Left renal cortex interstitium (tissue), 4 donors: ENCODE measurements at places on chromosomes 12 and 14.

- no peak for DNase-seq
Measured at GRCh38 chr14:65177551-65177950, 75.2 kb upstream of the MAX start.

DNA sequence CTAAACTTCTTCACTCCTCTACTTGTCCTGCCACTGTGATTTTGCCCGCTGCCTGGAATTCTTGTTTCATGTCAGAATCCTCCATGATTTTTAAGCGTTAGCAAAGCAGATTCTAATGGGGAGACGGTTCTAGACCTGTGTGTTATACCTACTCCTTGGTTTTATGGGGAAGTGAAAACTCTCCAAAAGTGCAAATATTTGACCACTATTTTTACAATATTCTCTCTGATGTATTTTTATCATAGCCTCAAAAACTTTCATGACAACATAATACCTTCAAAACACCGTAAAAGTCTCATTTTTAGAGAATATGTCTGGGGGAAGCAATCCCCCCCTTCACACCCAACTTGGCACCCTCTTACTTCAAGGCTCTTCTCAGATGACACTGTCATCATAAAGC, 12.9 kb upstream of the KRAS start:
- DNase-seq = no peak

GRCh38 chr12:104243971-104244370, 28.4 kb downstream of the TXNRD1 start:
- no peak for DNase-seq

DNA sequence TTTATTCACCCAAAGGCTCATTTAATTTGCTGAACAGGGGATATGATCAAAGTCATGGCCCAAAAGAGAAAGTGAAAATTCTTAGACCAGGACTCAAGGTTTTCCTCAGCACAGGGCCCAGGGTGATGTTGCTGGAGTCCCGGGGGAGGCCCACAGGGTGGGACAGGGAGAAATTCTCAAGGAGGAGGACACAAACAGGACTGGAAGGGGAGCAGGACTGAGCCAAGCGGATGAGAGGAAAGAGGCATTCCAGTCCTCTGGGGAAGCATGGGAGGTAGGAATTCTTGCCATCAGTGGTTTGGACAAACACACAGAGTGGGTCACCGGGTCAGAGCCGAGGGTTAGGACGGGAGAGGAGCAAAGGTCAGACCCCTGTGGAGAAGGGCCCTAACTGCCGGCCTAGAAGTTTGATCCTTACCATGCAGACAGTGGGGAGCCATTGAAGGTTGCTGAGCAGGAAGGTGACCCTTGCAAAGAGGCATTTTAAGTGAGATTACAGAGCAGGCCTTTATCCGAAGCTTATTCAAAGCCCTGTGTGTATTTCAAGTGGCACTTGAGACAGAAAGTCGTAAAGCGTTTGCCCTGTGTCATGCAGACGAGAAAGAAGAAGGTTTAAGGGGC, 68.4 kb upstream of the PTGR2 start:
- no peak for DNase-seq

DNA sequence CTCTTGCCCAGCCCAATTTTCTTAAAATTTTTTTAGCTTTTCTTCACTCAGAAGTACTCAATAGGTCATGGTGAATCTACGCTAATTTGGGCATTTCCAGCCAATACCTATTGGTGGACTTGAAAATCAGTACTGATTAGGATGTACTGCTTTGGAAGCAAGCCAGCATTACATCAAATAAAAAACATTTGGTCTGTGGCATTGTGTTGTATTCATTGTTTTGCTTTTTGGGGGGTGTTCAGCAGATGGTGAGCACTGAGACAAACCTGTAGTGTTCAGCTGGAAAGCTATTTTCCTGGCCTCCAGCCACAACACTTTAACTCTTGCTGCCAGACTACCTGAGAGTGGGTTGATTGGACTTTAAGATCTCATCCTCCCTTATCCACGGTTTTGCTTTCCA, 4.0 kb downstream of the MAPKAPK5 start:
- DNase-seq = no peak

DNA sequence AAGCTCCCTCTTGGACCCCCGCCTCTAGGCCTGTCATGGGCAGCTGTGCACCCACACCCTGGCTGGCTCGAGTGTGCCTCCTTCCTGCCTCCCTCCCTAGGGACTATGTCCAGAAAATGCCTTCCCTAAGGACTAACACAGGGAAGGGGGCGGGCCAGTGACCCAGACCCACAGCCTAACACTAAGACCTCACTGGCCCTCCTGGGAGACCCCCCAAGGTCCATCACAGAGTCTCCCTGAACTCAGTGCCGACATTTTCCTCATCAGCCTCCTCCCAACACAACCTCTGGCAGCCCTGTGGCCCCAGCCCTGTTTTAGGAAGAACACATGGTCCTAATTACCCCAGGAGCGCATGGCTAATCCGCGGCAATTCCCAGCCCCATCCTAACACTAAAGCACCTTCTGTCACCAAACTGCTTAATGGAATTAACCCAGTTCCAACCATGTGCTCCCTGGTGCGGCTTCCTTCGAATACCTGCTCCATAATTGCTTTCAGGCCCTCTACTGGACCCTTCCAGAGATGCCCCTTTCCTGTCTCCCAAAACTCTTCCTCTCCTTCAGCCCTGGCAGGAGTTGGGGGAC, 5.6 kb downstream of the MSI1 start:
- no peak for DNase-seq

GRCh38 chr12:39392154-39392925, 50.6 kb downstream of the KIF21A start:
- DNase-seq = no peak

DNA sequence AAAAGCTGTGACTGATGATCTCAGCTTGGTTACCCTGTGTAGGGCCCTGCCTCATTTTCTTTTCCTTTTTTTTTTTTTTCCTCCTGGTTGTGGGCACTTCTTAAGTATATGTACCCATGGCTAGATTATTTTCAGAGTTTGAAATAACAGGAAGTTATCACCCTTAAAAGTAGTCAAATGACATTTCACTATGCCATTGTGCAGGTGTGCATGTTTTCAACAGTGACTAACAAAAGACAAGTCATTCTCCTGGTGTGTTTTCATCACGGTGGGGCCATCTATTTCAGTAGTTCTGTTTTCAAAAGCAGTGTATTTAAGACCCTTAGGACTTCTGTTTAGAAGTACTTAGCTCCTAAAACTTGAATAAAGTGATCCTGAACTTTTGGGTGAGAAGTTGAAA, 15.0 kb downstream of the GABARAPL1 start:
- DNase-seq = no peak

DNA sequence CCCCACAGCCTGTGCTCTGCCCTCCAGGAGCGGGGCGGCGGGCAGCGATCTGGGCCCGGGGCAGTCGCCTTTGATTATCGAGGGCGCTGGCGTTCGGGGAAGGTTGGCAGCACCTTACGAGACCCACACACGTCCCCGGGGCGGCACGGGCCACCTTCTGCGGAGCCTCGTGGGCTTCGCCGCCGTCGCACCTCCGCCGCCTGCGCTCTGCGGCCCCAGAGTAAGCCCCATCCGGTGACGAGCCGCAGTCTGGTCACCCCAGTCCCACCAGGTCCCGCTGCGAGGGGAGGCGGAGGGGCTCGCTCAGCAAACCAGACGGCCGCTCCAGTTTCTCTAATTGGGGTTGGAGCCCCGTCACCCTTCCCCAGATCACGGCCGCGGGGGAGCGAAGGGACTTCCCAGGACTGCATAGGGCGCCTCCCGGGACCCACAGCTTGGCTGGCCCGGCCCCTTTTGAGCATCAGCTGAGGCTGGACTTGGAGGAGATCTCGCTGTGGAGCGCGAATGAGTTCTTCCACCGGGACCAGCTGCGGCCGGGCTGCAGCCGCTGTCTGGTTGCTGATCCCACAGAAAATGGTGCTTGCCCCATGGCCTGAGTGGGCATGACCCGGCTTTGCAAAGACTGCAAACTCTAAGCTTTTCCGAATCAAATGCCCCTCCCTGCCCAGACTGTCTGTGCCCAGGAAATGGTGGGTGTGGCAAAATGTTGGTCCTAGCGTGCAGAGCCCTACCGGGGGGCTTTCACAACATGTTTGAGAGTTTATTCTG, 560 bp downstream of the LGALS3 start:
- DNase-seq = no peak

GRCh38 chr12:6215932-6216494, 15.8 kb downstream of the CD9 start:
- DNase-seq = no peak

- no peak for DNase-seq
Measured at GRCh38 chr14:55512421-55512820, 67.6 kb upstream of the KTN1 start.

GRCh38 chr12:51381226-51382079, 9.8 kb downstream of the GALNT6 start:
- DNase-seq = no peak

DNA sequence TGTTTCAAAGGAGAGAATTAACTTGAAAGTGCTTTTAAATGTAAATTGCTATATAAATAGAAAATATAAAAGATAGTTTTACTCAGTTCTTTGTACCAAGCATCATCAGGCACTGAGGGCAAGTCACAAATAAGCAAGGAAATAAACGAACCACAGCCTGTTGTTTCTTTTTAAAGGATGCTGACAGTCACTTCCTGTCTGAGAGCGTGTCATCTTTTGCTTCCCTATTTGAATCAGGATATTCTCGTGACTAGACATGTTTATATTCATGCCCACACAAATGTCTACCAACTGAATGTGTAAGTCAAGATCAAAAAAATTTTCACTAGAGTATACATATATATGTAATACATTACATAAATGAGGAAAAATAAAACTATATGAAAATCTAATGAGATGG, 31.4 kb upstream of the SLC2A13 start:
- no peak for DNase-seq

DNA sequence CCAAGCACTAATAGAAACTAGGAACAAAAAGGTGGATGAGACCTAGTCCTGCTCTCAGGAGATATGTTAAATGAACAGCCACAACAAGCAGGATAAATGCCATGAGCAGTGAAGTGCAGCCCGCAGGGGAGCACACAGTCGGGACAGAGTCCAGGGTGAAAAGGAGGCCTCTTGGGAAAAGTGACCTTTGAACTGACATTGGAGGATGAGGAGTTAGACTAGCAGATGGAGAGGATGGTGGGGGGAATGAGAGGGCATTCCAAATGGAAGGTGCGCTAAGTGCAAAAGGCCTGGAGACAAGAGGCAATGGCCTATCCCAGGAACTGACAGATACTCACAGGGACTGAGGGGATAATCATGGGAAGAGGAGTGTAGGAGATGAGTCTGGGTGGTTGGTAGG, 4.5 kb downstream of the OS9 start:
- DNase-seq = no peak

DNA sequence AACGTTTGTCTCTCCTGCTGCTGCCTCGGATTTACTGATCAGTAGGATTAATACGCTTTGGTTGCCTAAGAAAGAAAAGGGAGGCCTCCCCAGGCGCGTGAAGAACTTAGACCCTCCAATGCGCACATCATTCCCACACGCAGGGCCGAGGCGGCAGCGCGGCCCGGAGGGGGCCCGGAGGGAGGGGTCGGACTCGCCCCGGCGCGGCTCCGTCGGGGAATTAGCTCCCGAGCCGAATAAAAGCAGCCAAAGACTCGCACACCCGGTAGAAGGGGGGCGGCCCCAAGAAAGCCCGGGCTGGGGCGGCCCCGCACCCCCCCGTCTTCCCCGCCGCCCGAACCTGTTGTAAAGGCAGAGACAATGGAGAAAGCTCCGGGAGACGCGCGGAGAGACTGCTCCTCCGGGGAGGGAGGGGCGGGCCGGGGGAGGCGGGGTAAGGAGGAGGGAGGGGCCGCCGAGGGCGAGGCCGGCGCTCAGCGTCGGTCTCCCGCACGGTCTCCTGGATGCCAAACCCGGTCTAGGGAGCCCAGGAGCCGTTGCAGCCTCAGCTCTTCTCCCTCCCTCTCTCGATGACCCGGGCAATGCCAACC, at the start of gene NELL2:
TSS of gene NELL2 (minus strand) at position 362 of the 590 bp plus-strand sequence. CDS start 446 bp downstream, outside the sequence.
- no peak for DNase-seq

DNA sequence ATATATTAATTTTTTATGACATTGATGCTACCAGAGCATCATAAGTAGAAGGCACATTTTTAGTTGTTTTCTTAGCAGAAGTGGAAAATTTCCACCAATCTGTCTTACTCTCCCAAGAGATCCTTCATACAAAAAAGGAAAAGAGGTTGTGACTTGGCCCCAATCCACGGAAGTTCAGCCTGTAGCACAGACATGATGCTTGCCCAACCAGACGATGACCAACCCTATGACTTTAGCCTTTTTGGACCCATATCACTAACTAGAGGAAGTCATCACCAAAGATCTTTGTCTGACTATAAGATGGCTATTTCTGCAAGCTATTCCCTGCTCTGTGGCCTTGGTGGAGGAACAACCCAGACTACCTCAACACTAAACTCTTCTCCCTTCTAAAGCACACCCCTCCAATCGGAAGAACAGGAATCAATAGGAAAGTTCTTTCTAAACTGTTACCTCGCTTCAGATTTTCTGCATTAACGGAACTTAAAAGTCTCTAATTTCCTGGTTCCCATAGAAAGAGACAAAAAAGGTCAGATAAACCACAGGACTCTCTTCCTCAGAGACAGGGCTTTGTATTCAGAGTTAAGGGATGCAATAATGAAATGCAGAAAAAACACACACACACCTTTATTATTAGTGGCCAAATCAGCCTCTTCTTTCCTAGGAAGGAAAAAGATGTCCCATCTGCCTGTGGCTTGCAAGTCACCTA, 4.1 kb upstream of the RHOJ start:
- no peak for DNase-seq

GRCh38 chr12:115870510-115870909, 407.0 kb downstream of the MED13L start:
- DNase-seq = no peak

DNA sequence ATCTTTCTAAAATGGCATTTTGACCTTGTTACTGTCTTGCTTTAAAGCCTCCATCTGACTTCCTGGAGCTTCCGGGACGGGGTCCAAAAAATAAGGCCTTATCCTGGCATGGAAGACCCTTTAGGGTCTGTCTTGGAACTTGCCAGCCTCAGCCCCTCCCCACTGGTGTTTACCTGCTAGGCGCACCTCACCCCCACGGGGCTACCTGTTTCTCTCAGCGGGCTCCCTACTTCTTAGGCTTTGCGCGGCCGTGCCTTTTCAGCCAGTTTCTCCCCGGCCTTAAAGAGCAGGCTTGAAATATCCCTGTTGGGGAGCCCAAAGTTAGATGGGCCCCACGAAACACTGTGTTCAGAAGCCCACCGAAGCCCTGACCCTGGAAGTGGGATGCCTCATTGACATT, 5.1 kb downstream of the RTL1 start:
- no peak for DNase-seq

- no peak for DNase-seq
Measured at GRCh38 chr12:121355818-121356217, 3.6 kb upstream of the ANAPC5 start.

- DNase-seq = no peak
Measured at GRCh38 chr14:100472094-100472455, 115.1 kb downstream of the BEGAIN start.

- DNase-seq = no peak
Measured at GRCh38 chr14:100604121-100604501, 16.9 kb upstream of the BEGAIN start.

DNA sequence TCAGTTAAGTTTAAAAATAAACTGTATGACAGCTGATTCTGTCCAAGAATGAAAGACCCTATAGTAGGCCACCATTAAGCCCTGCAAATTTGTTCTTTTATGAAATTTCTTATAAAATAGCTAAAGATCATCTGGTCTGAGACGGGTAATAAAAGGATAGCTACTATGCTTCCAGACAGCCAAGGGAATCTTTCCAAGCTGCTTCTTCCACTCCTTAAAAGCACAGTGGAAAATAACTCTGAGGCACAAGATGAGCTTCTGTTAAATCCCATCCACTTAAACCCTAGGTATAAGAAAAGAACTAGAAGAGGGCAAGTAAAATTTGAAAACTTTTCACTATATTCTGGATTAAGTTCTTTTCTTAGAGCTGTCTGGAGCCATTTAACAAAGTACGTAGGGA, 194.3 kb downstream of the CAPZA3 start:
- no peak for DNase-seq
